ENCODE measurements at places on chromosomes 1 and 21. TPM values are rescaled to one million over a fixed set of nuclear protein-coding genes. Genes with fewer than 3 reads are reported as not detected.

Gene WDR64
- total RNA-seq = not detected

Gene GJA5
- 3.0 TPM for total RNA-seq

Gene TNNT2
- total RNA-seq = 1.3 TPM

Gene SNX27
- 10.6 TPM for total RNA-seq

Gene PUM1
- 55.6 TPM for total RNA-seq

Gene GPR25
- not detected for total RNA-seq
